ENCODE measurements at places on chromosomes 12 and 14.

DNA sequence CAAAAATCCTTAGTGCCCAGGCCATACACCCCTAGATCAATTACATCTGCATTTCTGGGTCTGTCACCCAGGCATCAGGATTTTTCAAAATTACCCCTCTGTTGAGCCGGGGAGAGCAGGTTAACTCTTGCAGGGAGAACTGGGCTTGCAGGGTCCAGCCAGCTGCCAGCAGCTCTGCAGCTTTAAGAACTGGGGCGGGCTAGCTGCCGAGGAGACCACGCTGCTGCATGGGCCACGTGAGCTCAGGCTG lies at the start of gene DGLUCY:
TSS of gene DGLUCY (plus strand) at position 245 of the 250 bp plus-strand sequence. CDS start 46,222 bp downstream, outside the sequence.
- DNase-seq = peak; percentile 87

- DNase-seq = no peak
Measured at GRCh38 chr14:45211295-45211694, 41.7 kb downstream of the MIS18BP1 start.

- no peak for DNase-seq
Measured at GRCh38 chr12:88805692-88806091, 225.4 kb upstream of the KITLG start.

DNA sequence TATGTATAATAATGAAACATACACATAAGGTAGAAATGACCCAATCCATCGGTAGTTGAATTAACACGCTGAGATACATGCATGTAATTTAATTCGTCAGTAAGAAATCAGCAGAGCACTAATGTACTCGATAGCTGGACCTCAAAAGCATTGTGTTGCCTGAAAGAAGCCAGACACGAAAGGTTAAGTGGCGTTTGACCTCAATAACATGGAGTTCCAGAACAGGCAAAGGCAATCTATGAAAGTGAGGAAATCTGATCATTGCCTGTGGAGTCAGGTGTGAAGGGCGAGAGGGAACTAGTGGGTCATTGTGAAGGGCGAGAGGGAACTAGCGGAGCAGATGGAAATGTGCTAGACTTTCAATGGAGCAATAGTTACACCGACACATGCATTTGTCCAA lies 970.4 kb upstream of the TMEM132C start:
- DNase-seq = no peak

GRCh38 chr12:17928708-17929366 lies 161.2 kb downstream of the RERGL start:
- peak; percentile 5 for DNase-seq

DNA sequence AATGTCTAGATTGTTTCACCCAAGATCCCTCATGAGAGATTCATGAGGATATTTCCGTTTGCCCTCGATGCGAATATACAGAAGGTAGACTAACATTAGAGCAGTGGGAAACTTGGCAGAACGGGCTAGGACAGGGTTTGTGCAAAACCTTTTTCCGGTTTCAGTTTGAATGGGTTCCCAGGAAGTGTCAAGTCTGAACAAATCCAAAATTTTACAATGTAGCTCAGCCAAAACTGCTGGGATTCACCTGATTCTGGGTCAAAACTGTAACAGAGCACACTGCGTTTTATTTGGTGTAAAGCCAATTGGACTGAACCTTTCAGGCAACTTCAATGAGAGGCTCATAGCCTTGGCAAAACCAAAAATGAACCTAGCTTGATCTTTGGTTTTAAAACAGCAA lies 337.8 kb upstream of the DIO2 start:
- no peak for DNase-seq

- no peak for DNase-seq
Measured at GRCh38 chr14:95808371-95808770, 68.3 kb upstream of the TUNAR start.

- DNase-seq = no peak
Measured at GRCh38 chr12:101828463-101829196, 2.1 kb downstream of the GNPTAB start.

GRCh38 chr12:126681676-126682075 lies 1585.3 kb upstream of the TMEM132C start:
- DNase-seq = no peak

- DNase-seq = no peak
Measured at GRCh38 chr12:122021822-122022392, at the start of gene BCL7A. TSS of gene BCL7A (plus strand) at chr12:122021884. CDS start at chr12:122022092, 208 bp downstream.

- DNase-seq = no peak
Measured at GRCh38 chr12:68958322-68958721, 25.4 kb upstream of the CPM start.

DNA sequence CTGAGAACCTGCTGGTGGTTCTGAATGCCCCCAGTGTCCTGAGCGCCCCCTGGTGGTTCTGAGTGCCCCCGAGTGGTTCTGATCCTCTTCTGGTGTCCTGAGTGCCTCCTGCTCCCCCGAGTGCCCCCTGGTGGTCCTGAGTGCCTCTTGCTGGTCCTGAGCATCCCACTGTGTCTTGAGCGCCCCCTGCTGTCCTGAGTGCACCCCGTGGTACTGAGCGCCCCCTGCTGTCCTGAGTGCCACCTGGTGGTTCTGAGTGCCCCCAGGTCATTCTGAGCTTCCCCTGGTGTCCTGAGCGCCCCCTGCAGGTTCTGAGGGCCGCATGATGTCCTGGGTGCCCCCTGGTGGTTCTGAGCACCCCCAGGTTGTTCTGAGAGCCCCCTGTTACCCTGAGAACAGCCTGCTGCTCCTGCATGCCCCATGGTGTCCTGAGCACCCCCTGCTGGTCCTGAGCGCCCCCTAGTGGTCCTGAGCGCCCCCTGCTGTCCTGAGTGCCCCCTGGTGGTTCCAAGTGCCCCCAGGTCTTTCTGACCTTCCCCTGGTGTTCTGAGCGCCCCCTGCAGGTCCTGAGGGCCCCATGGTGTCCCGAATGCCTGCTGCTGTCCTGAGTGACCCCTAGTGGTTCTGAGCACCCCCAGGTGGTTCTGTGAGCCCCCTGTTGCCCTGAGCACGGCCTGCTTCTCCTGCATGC lies 1165.4 kb downstream of the TMEM121 start:
- DNase-seq = peak; percentile 20

- DNase-seq = no peak
Measured at GRCh38 chr14:31403707-31404106, 16.6 kb downstream of the HEATR5A start.

DNA sequence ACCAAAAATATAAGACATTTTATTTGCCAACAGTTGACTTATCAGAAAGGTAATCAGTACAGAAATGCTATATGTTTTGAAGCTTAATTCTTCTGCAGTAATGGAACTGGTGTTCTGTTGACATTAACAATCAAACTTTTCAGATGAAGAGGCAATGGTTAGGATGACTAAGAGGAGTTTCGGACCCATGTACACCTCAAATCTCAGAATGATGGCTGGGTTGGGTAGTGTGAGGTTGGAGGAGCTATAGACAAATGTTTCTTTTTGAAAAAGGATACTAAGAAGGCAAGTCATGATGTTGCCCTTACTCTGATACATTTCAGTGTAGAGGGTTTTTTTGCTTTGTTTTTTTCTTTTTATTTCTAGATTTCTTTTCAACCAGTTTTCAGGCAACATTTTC lies 66.9 kb downstream of the KNTC1 start:
- no peak for DNase-seq

GRCh38 chr12:5557906-5558305 lies 126.0 kb downstream of the NTF3 start:
- no peak for DNase-seq

GRCh38 chr14:73491256-73492042 lies 716 bp downstream of the RIOX1 start:
- no peak for DNase-seq

GRCh38 chr12:102549691-102550090 lies 69.3 kb upstream of the IGF1 start:
- DNase-seq = no peak

GRCh38 chr14:20797164-20797563 lies 5.5 kb downstream of the RNASE1 start:
- no peak for DNase-seq

DNA sequence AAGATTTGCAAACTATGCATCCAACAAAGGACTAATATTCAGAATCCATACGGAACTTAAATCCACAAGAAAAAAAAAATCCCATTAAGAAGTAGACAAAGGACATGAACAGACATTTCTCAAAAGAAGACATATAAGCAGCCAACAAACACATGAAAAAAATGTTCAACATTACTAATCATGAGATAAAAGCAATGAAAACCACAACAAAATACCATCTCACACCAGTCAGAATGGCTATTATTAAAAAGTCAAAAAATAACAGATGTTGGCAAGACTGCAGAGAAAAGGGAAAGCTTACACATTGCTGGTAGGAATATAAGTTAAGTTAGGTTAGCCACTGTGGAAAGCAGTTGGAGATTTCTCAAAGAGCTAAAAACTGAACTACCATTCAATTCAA lies 16.2 kb downstream of the CDK17 start:
- no peak for DNase-seq

DNA sequence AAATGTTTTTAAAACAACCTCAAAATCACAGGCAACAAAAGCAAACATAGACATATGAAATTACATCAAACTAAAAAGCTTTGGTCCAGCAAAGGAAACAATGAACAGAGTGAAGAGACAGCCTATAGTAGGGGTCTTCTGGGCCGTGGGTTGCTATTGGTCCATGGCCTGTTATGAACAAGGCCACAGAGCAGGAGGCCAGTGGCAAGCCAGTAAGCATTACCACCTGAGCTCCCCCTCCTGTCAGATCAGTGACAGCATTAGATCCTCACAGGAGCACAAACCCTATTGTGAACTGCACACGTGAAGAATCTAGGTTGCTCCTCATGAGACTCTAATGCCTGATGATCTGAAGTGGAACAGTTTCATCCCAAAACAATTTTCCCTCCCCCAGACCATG lies 174.0 kb downstream of the DIO2 start:
- DNase-seq = no peak

GRCh38 chr12:124720681-124721500 lies 142.8 kb downstream of the SCARB1 start:
- DNase-seq = peak; percentile 93

- DNase-seq = no peak
Measured at GRCh38 chr12:43812057-43812456, 5.9 kb upstream of the TWF1 start.

GRCh38 chr14:95577067-95577800 lies 42.4 kb downstream of the GLRX5 start:
- no peak for DNase-seq

- DNase-seq = no peak
Measured at GRCh38 chr12:91766454-91766853, 379.2 kb downstream of the BTG1 start.
